ENCODE measurements at places on chromosomes 11 and 22. TPM values are rescaled to one million over a fixed set of nuclear protein-coding genes. Genes with fewer than 3 reads are reported as not detected.
A peak's percentile ranks its signal among the peaks of the same experiment; 100 is the strongest.

MUS81 gene
- total RNA-seq, result 64.3 TPM

OR51I1 gene
- total RNA-seq, result not detected

GRCh38 chr11:93054881-93055280, 85.4 kb downstream of the MTNR1B start:
- no peak overlapping the region for H3K4me3 ChIP-seq
- no peaks in the 10 kb centered on the region for H3K4me1 ChIP-seq
- H3K36me3 ChIP-seq, result no peaks in the 10 kb centered on the region
- DNase-seq, result no peak
- no peak overlapping the region for H3K27ac ChIP-seq

GRCh38 chr11:72813740-72814285, 398 bp upstream of the ATG16L2 start:
- DNase-seq, result peak; percentile 74
- no peaks in the 10 kb centered on the region for H3K27me3 ChIP-seq
- no peaks in the 10 kb centered on the region for H3K36me3 ChIP-seq
- peak overlapping the region; percentile 88 for H3K4me3 ChIP-seq
- H3K4me1 ChIP-seq, result peaks cover 5% of the 10 kb centered on the region

- no peak overlapping the region for H3K4me3 ChIP-seq
- no peak for DNase-seq
- H3K36me3 ChIP-seq, result no peaks in the 10 kb centered on the region
- no peaks in the 10 kb centered on the region for H3K27me3 ChIP-seq
Measured at GRCh38 chr11:134361661-134362060, 29.9 kb downstream of the GLB1L2 start.

GRCh38 chr11:2436521-2437031, 7.7 kb downstream of the TRPM5 start:
- no peaks in the 10 kb centered on the region for H3K4me1 ChIP-seq
- H3K27ac ChIP-seq, result no peak overlapping the region
- H3K4me3 ChIP-seq, result no peak overlapping the region
- no peaks in the 10 kb centered on the region for H3K27me3 ChIP-seq
- DNase-seq, result no peak
- H3K36me3 ChIP-seq, result no peaks in the 10 kb centered on the region
